Activated CD8-positive, alpha-beta T cell treated with anti-CD3 and anti-CD28 coated beads for 36 hours (primary cell): ENCODE measurements at places on chromosomes 7 and 10.

DNA sequence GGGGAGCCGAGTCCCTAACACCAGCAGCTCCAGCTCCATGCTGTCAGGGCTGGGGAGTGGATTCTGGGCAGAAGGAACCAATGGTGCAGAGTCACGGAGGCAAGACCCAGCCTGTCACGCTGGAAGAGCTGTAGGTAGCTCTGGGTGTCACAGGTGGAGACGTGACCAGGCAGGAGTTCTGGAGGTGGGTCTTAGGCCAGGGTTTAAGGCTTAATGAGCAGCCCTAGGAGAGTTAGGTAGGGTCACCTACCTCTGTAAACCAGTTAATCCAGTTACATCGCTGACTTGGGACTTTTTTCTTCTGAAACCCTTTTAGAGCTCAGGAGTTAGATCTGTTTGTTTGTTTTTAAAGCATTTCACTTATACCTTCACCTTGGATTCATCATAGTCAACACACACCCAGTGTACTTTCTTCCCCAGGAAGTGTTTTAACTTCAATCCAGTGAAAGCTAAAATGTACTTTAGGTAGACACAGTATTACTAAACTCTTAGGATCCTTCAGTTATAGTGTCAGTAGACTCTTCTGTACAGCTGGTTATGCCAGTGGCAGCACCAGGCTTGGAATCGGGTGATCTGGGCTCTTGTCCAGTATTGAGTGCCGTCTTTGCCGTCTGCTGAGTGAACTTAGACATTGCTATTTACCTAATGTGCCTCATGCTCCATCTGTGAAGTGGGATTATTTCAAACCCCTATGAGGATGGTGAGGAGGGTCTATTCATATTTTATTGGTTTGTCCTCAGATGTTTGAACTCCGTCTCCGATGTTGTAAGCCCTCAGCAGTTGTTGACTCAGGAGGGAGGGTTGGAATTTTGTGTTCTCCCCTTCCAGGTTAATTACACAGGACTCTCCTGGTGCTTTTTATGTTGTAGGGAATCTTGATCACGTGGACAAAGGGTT lies 31.0 kb downstream of the TACR2 start:
- H3K27me3 ChIP-seq, result no peaks in the 10 kb centered on the region
- H3K4me3 ChIP-seq, result no peak overlapping the region
- H3K4me1 ChIP-seq, result peaks cover 3% of the 10 kb centered on the region
- no peak for DNase-seq

GRCh38 chr7:81533931-81534330 lies 235.9 kb downstream of the HGF start:
- H3K4me1 ChIP-seq, result no peaks in the 10 kb centered on the region
- no peak overlapping the region for H3K4me3 ChIP-seq
- no peaks in the 10 kb centered on the region for H3K27me3 ChIP-seq
- no peaks in the 10 kb centered on the region for H3K36me3 ChIP-seq
- no peak for DNase-seq
- H3K27ac ChIP-seq, result no peak overlapping the region

GRCh38 chr7:42915356-42915755 lies 3.5 kb upstream of the C7orf25 start:
- DNase-seq, result no peak
- H3K36me3 ChIP-seq, result peaks cover 59% of the 10 kb centered on the region
- H3K4me3 ChIP-seq, result no peak overlapping the region
- H3K27ac ChIP-seq, result peak overlapping the region; percentile 90
- no peaks in the 10 kb centered on the region for H3K27me3 ChIP-seq

DNA sequence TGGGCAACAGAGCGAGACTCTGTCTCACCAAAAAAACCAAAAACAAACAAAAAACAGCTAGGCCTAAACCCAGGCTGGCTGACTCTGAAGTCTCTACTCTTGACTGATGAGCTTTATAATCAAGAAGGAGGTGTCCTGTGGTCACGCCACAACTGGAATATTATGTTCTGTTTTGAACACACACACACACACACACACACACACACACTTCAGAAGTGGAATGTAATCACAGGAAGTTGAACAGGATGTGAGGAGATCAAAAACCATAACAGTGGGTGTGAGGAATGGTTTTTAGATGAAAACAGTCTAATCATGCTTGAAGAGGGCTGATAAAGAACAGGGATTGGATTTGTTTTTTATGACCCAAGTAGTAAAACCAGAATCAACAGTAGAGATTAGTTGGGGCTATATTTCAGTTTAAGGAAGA lies 51.1 kb upstream of the IL6 start:
- H3K4me3 ChIP-seq, result no peak overlapping the region
- DNase-seq, result peak; percentile 63
- H3K4me1 ChIP-seq, result peaks cover 65% of the 10 kb centered on the region
- no peaks in the 10 kb centered on the region for H3K36me3 ChIP-seq
- H3K27ac ChIP-seq, result peak overlapping the region; percentile 50

GRCh38 chr10:43819464-43820230 lies 171.0 kb upstream of the ZNF32 start:
- no peak for DNase-seq
- H3K4me3 ChIP-seq, result no peak overlapping the region
- H3K36me3 ChIP-seq, result no peaks in the 10 kb centered on the region
- H3K27me3 ChIP-seq, result no peaks in the 10 kb centered on the region

DNA sequence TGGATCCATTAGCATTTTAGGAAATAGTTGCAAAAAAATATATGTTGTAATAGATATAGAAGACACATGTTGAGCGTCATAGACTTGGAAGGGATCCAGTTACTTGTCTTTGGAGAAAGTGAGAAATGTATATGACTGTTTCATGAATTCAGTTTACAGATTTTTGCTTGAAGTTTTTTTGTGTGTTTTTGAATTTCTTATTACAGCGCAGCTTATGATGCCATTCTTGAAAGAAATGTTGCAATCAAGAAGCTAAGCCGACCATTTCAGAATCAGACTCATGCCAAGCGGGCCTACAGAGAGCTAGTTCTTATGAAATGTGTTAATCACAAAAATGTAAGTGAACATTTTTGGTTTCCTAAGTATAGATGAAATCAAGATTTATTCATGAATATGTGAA lies 98.2 kb downstream of the MAPK8 start:
- H3K4me3 ChIP-seq, result no peak overlapping the region
- no peak for DNase-seq
- no peaks in the 10 kb centered on the region for H3K27me3 ChIP-seq
- peaks cover 10% of the 10 kb centered on the region for H3K4me1 ChIP-seq
- no peak overlapping the region for H3K27ac ChIP-seq

GRCh38 chr7:80870813-80871212 lies 48.0 kb downstream of the SEMA3C start:
- H3K4me3 ChIP-seq, result no peak overlapping the region
- no peaks in the 10 kb centered on the region for H3K36me3 ChIP-seq
- H3K4me1 ChIP-seq, result no peaks in the 10 kb centered on the region
- H3K27me3 ChIP-seq, result no peaks in the 10 kb centered on the region
- no peak for DNase-seq
- H3K27ac ChIP-seq, result no peak overlapping the region

DNA sequence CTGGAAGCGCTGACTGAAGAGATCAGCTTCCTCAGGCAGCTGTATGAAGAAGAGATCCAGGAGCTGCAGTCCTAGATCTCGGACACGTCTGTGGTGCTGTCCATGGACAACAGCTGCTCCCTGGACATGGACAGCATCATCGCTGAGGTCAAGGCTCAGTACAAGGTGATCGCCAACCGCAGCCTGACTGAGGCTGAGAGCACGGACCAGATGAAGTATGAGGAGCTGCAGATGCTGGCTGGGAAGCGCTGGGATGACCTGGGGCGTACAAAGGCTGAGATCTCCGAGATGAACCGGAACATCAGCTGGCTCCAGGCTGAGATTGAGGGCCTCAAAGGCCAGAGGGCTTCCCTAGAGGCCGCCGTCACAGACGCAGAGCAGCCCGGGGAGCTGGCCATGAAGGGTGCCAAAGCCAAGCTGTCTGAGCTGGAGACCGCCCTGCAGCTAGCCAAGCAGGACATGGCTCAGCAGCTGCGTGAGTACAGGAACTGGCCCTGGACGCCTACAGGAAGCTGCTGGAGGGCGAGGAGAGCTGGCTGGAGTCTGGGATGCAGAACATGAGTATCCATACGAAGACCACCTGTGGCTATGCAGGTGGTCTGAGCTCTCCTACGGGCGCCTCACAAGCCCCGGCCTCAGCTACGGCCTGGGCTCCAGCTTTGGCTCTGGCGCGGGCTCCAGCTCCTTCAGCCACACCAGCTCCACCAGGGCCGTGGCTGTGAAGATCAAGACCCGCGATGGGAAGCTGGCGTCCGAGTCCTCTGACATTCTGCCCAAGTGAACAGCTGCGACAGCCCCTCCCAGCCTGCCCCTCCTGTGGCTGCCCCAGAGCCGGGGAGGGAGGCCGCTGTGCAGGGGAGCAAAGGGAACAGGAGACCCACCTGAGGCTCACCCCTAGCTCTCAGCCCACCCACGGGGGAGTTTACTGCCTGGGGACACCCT lies 24.9 kb upstream of the AMPH start:
- no peak overlapping the region for H3K4me3 ChIP-seq
- no peak overlapping the region for H3K27ac ChIP-seq
- no peaks in the 10 kb centered on the region for H3K36me3 ChIP-seq
- H3K4me1 ChIP-seq, result no peaks in the 10 kb centered on the region
- no peak for DNase-seq

DNA sequence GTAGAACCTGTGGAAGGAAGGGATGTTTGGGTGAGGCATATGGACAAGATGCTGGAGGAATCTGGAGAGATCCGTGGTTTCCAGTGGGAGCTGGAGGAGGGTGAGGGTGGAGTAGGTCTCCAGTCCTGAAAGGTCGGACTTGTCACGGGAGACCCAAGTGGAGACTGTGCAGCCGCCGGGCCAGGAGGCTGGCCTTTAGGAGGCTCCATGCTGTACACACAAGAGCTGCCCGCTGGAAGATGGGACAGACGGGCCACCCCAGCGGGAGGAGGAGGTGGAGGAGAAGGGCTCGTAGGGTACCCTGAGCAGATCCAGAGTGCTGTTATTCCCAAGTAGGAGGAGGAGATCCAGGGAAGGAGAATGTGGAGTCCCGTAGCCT lies 106.7 kb downstream of the NKX6-2 start:
- DNase-seq, result no peak
- H3K27ac ChIP-seq, result no peak overlapping the region
- H3K4me3 ChIP-seq, result no peak overlapping the region

DNA sequence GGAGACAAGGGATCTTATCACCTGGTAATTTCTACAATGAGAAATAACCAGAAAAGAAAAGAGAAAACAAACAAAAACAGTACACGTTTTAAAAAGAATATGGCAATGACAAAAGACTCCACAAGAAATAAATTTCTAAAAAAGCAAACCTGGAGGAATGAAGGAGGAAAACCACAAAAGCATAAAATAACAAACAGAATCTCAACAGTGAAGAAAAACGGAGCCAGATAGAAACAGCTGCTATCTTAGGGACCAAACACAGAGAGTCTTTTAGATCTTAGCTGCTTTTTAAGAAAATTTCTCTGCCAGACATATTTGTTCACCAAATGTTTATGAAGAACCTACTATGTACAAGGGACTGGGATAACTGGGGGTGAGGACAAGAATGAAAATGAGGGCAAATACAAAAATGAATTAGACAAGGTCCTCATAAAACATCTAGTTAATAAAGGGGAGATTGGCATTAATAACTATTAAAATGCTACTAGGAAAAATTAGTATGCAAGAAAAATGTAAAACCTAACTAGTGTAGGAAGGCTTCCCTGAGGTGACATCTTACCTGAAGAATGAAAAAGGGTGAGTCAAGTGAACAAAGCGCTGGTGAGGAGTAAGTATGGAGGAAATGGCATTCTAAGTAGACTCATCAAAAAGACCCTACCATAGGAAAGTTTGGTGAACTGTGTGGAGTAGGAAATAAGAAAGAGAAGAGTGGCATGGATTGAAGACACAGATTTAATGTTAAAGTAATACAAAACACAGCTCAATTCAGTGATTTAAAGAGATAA lies 34.3 kb downstream of the WASL start:
- H3K27me3 ChIP-seq, result no peaks in the 10 kb centered on the region
- peaks cover 7% of the 10 kb centered on the region for H3K36me3 ChIP-seq
- no peak overlapping the region for H3K4me3 ChIP-seq
- DNase-seq, result no peak
- H3K27ac ChIP-seq, result no peak overlapping the region

GRCh38 chr7:130071701-130072622 lies 1.6 kb downstream of the KLHDC10 start:
- H3K4me1 ChIP-seq, result peaks cover 41% of the 10 kb centered on the region
- H3K27me3 ChIP-seq, result no peaks in the 10 kb centered on the region
- no peaks in the 10 kb centered on the region for H3K36me3 ChIP-seq

GRCh38 chr10:13241613-13242012 lies 7.4 kb upstream of the UCMA start:
- no peak overlapping the region for H3K27ac ChIP-seq
- H3K4me3 ChIP-seq, result no peak overlapping the region
- no peaks in the 10 kb centered on the region for H3K4me1 ChIP-seq
- DNase-seq, result no peak
- no peaks in the 10 kb centered on the region for H3K36me3 ChIP-seq

DNA sequence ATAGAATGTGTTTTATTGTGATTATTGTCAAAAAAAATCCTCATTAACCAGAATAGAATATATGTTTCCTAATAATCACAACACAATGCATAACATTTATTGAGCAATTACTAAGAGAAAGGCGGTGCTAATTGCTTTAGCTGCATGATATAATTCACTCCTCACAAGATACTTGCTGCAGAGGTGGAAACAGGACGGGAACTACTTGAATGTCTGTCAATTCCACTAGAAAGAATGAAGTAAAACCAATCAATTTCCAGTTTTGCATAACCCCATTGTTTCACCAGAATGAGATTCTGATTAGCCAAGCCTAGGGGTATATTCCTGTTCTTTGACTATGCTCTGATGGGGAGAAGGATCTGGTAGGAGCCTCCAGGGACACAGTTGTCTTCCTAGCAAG lies 239.1 kb upstream of the NRP1 start:
- no peak overlapping the region for H3K4me3 ChIP-seq
- peaks cover 7% of the 10 kb centered on the region for H3K27me3 ChIP-seq
- no peak for DNase-seq
- H3K36me3 ChIP-seq, result no peaks in the 10 kb centered on the region
- no peaks in the 10 kb centered on the region for H3K4me1 ChIP-seq
- H3K27ac ChIP-seq, result no peak overlapping the region

- H3K4me3 ChIP-seq, result no peak overlapping the region
- H3K27me3 ChIP-seq, result no peaks in the 10 kb centered on the region
- peaks cover 29% of the 10 kb centered on the region for H3K4me1 ChIP-seq
- H3K27ac ChIP-seq, result no peak overlapping the region
Measured at GRCh38 chr10:5654218-5654755, 12.1 kb downstream of the ASB13 start.

DNA sequence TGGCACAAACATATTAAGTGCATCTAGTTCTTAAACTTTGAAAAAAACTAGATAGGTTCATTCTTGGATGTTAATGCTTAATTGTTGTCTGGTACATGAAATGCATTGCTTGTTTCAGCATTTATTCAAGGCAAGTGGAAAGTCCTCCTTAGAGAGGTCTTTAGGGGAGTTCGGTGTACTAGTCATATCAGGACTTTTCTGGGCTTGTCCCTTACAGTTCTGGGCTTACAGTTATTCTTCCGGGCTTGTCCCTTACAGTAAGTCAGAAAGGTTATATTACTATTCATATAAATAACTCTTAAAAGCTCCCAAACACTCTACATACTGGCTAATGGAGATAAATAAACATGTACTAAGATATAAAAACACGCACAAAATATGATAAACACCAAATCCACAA lies 61.6 kb upstream of the MRLN start:
- no peak overlapping the region for H3K27ac ChIP-seq
- peaks cover 37% of the 10 kb centered on the region for H3K36me3 ChIP-seq
- H3K27me3 ChIP-seq, result no peaks in the 10 kb centered on the region
- H3K4me3 ChIP-seq, result no peak overlapping the region

GRCh38 chr10:19815036-19815730 lies 1.0 kb upstream of the PLXDC2 start:
- peak; percentile 4 for DNase-seq
- peaks cover 36% of the 10 kb centered on the region for H3K27me3 ChIP-seq
- no peaks in the 10 kb centered on the region for H3K36me3 ChIP-seq
- H3K4me1 ChIP-seq, result peaks cover 4% of the 10 kb centered on the region
- H3K27ac ChIP-seq, result no peak overlapping the region
